ENCODE measurements at places on chromosomes 4 and X.

GRCh38 chrX:117510453-117510852 lies 606.2 kb downstream of the KLHL13 start:
- no peaks in the 10 kb centered on the region for H3K4me1 ChIP-seq
- H3K27ac ChIP-seq, result no peak overlapping the region
- DNase-seq, result no peak
- H3K27me3 ChIP-seq, result no peaks in the 10 kb centered on the region

- no peaks in the 10 kb centered on the region for H3K4me1 ChIP-seq
- no peak for DNase-seq
- H3K27me3 ChIP-seq, result no peaks in the 10 kb centered on the region
- H3K36me3 ChIP-seq, result no peaks in the 10 kb centered on the region
- no peak overlapping the region for H3K4me3 ChIP-seq
These were observed 47.0 kb downstream of the SPRY1 start for GRCh38 chr4:123443401-123444289.

DNA sequence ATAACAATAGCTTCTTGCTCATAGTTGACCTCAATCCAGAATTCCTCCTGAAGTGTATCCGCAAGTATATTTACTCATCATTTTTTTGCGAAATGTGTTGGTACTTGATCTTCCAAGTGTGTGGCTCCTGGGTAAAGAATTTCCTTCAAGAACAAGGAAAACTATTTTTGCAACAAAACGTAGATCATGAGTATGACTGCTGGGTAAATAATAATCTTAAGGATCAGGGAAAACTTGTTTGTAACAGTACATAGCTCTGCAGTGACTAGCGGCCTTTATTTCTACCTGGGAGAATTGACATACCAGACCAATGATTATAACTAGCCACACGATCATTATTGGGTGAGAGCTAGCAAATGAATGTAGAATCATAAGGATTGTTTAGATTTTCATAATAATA lies 1311.7 kb downstream of the ARAP2 start:
- H3K4me3 ChIP-seq, result no peak overlapping the region
- H3K27me3 ChIP-seq, result no peaks in the 10 kb centered on the region
- H3K36me3 ChIP-seq, result no peaks in the 10 kb centered on the region
- no peak overlapping the region for H3K27ac ChIP-seq
- DNase-seq, result no peak

GRCh38 chr4:159158985-159159384 lies 56.1 kb downstream of the RAPGEF2 start:
- H3K27ac ChIP-seq, result no peak overlapping the region
- H3K4me3 ChIP-seq, result no peak overlapping the region
- no peak for DNase-seq
- no peaks in the 10 kb centered on the region for H3K36me3 ChIP-seq
- H3K4me1 ChIP-seq, result no peaks in the 10 kb centered on the region
- no peaks in the 10 kb centered on the region for H3K27me3 ChIP-seq

- no peaks in the 10 kb centered on the region for H3K4me1 ChIP-seq
- no peaks in the 10 kb centered on the region for H3K36me3 ChIP-seq
- DNase-seq, result no peak
These were observed 20.4 kb upstream of the DCTD start for GRCh38 chr4:182937268-182938204.

DNA sequence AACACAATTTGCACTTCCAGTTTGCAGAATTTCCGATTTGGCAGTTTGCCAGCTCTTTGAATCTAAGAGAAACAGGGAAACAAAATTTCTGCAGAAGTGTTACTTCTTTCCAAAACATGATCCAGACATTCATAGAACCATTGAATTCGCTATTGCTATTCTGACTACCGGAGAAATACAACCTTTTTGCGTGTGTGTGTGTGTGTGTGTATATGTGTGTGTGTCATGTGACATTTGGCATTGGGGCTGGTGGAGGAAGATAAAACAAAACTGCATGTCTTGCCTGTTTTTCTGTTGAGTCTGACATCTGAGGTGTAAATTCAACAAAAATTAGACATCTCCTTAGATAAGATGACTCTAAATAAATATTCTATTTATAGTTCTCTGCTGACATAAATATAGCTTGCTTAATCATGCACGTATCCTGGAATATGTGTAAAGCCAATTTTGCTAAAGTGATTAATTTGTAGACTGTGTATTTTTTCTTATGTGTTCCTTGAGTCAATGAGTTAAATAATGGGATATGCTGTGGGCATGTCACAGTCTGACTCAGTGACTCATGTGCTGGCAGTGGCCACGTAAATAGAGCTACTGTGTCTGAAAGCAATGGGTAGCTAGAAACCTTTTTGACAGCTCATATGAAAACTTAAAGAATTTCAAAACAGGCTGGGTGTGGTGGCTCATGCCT lies 98.9 kb downstream of the HPGD start:
- no peaks in the 10 kb centered on the region for H3K36me3 ChIP-seq
- H3K4me1 ChIP-seq, result no peaks in the 10 kb centered on the region
- H3K27ac ChIP-seq, result no peak overlapping the region
- no peak for DNase-seq

DNA sequence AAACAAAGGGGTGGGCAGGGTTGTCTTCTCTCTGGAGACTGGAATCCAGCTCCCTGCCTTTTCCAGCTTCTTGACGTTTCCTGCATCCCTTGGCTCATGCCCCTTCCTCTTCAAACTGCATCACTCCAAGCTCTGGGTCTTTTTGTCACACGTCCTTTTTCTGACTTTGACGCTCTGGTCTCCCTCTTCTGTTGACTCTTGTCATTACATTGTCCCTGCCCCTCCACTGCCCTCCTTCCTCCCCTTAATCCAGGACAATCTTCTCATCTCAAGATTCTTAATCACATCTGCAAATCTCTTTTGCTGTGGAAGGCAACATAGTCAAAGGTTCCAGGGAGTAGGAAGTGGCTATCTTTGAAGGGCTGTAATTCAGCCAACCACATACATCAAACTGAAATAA lies 178.3 kb downstream of the TMA16 start:
- H3K36me3 ChIP-seq, result no peaks in the 10 kb centered on the region
- no peaks in the 10 kb centered on the region for H3K27me3 ChIP-seq
- no peak for DNase-seq
- H3K27ac ChIP-seq, result no peak overlapping the region
- H3K4me1 ChIP-seq, result peaks cover 3% of the 10 kb centered on the region

- H3K27ac ChIP-seq, result no peak overlapping the region
- H3K4me1 ChIP-seq, result no peaks in the 10 kb centered on the region
- H3K4me3 ChIP-seq, result no peak overlapping the region
- DNase-seq, result no peak
- no peaks in the 10 kb centered on the region for H3K27me3 ChIP-seq
These were observed 416.2 kb upstream of the PRKX start for GRCh38 chrX:4129626-4130025.

DNA sequence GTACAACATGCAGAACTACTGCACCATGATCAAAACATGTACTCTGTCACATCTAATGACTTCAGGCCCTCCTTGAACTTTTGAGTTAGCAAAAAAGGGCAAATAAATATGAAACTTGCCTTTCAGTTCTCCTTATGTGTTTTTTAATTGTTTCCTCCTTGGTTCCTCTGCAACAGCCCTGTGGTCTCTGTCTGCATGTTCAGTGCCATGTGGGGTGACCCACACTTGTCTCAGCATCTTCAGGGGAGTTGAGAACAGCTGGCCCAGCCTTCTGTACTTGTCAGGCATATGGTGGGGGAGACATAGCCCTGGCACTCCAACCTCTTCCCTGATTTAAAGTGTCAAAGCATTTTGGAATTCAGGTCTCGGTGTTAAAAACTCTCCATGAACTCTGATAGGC lies 188.0 kb upstream of the PGRMC2 start:
- no peaks in the 10 kb centered on the region for H3K36me3 ChIP-seq
- no peak overlapping the region for H3K27ac ChIP-seq
- H3K27me3 ChIP-seq, result no peaks in the 10 kb centered on the region
- no peak for DNase-seq
- H3K4me1 ChIP-seq, result no peaks in the 10 kb centered on the region

GRCh38 chr4:81225252-81225651 lies 10.2 kb upstream of the PRKG2 start:
- no peaks in the 10 kb centered on the region for H3K36me3 ChIP-seq
- H3K27ac ChIP-seq, result no peak overlapping the region
- H3K4me3 ChIP-seq, result no peak overlapping the region
- H3K4me1 ChIP-seq, result no peaks in the 10 kb centered on the region
- no peaks in the 10 kb centered on the region for H3K27me3 ChIP-seq

GRCh38 chr4:39324897-39325613 lies 41.1 kb downstream of the RFC1 start:
- peaks cover 31% of the 10 kb centered on the region for H3K36me3 ChIP-seq
- H3K4me1 ChIP-seq, result no peaks in the 10 kb centered on the region
- no peaks in the 10 kb centered on the region for H3K27me3 ChIP-seq
- H3K4me3 ChIP-seq, result no peak overlapping the region
- no peak for DNase-seq

DNA sequence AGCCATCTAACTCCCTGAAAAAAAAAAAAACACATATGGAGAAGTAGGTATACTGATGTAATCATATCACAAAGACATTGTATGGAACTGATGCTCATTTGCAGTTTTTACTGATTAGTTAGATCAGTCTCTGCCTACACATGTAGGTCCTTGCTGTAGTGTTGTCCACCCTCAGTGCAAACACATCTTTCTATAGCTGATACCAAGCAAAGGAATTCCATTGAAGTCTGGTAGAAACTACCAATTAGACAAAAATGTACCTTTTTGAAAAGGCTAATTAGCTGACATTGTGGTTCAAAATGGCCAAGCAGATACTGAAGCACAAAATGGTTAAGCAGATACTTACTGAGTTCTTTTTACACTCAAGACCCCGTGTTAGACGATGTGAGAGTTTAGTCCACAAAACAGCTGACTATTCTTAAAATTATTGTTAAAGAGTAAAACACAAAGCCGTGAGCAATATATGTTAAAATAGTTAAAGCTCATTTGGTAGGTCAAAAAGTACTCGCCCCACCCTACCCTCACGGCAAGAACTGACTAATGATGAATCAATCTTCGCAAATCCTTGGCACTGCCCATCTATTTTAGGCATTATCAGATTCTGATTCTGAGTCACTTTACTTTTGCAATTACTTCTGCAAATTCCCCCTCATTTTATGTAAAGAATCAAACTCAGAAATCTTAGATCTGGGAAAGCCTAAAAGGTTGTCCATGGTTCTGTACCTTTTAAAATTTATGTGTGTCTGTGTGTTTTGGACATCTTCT lies 40.4 kb downstream of the COL4A6 start:
- H3K4me3 ChIP-seq, result no peak overlapping the region
- H3K27ac ChIP-seq, result no peak overlapping the region
- H3K36me3 ChIP-seq, result no peaks in the 10 kb centered on the region
- no peaks in the 10 kb centered on the region for H3K27me3 ChIP-seq
- no peak for DNase-seq
- H3K4me1 ChIP-seq, result no peaks in the 10 kb centered on the region

DNA sequence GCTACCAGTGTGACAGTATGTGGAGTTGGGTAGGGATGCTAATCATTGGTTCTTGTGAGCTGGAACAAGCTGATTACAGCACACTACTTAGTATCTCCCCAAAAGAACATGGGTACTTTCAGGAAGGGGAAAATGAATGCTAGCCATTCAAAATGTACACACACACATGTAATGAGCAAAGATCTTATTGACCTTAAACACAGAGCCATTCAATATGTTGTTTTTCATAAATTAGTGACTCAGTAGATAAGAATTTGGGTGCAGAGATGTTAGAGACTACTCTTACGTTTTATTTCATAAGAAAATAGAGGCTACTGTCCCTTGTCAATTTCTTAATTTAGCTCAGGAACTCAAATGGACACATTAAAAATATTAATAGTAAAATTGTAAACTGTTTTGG lies 509.5 kb upstream of the ATOH1 start:
- no peaks in the 10 kb centered on the region for H3K27me3 ChIP-seq
- no peak for DNase-seq
- H3K27ac ChIP-seq, result no peak overlapping the region
- no peak overlapping the region for H3K4me3 ChIP-seq
- no peaks in the 10 kb centered on the region for H3K36me3 ChIP-seq

- peaks cover 36% of the 10 kb centered on the region for H3K4me1 ChIP-seq
- peak overlapping the region; percentile 36 for H3K27ac ChIP-seq
- no peaks in the 10 kb centered on the region for H3K36me3 ChIP-seq
- no peak for DNase-seq
- no peak overlapping the region for H3K4me3 ChIP-seq
These were observed 12.7 kb downstream of the GAB3 start for GRCh38 chrX:154738011-154738738.
